ENCODE measurements at places on chromosomes 16 and 17.
A peak's percentile ranks its signal among the peaks of the same experiment; 100 is the strongest.

DNA sequence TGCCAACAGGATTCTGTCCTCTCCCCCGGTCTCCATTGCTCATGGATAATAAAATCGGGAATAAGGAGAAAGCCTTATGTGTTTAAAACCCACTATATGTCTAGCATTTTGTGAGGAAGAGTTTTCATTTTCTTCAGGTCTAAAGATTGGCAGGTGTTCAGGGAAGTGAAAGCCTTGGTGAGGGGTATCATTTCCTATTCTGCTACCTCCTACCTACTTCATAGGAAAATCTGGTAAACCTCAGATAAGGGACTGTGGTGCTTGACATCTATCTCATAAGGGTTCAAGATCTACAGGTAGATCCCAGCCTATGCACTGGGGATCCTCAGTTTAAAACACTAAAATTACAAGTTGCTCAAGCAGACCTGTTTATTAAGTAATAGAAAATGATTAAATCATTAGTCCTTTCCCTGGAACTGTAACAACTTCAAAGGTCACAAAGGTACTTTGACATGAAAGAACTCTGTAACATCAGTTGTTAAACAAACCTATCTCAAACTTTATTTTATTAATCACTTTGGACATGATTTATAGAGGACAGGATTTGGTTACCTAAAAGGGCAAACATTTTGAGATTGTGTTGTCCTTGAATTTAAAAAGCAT lies 6.5 kb downstream of the MOSMO start:
- DNase-seq = no peak

GRCh38 chr17:39979893-39980350 lies 685 bp upstream of the PSMD3 start:
- peak; percentile 7 for DNase-seq

DNA sequence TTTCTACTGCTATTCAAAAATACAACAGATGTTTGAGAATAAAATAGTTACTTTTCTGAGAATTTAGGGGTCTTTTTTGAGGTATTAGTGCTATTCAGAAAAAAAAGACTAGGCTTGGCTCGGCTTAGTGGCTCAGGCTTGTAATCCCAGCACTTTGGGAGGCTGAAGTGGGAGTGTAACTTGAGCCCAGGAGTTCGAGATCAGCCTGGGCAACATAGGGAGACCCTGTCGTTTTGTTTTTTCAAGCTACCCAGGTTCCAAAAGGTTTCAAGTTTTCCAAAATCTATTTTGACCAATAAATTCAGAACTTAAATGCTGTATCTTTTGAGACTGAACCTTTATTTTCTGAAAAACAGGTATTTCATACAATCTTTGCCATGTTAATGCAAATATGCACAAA lies 3.2 kb upstream of the ARL6IP1 start:
- DNase-seq = no peak

- no peak for DNase-seq
Measured at GRCh38 chr16:19997264-19997663, 76.4 kb downstream of the GPR139 start.

DNA sequence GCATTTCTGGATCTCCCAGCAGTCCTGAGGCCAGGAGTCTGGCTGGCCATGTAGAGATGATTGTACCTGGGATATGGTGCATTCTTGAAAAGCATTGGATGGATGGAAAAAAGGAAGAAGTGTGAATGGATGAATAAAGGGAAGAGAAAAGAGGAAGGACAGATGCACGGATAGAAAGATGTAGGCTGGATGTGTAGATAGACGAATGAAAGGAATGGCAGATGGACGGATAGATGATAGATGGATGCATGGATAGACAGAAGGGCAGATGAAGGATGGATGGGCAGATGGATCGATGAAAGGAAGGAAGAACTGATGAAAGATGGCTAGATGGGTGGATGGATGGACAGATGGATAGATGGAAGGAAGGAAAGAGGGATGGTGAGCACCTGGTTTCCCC lies 210.9 kb downstream of the MSI2 start:
- no peak for DNase-seq

- no peak for DNase-seq
Measured at GRCh38 chr16:27208081-27208680, 4.9 kb downstream of the KDM8 start.

DNA sequence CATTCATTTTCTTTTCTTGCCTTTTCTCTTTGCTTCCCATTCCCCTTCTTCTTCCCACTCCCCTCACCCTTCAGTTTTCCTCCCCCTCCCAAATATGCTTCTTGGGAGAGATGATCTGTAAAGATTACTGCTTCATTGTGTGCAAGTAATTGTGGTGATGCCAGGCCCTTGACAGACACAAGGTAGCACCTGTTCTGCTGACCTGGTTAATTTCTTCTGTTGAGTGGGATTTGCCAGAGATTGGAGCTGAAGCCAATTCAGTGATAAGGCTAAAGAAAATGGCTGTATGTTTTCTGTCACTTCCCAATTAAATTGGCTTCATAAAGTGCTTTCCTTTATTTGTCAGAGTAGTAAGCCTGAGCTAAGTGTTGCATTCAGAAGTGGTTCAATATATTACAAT lies 44.5 kb downstream of the AATF start:
- DNase-seq = no peak
